Stimulated activated CD8-positive, alpha-beta memory T cell treated with anti-CD3 and anti-CD28 coated beads, Interleukin-7, amount 100 ng/mL, for 1 hour (primary cell): ENCODE measurements at places on chromosomes 12 and 14.

GRCh38 chr12:57886542-57886941, 40.0 kb upstream of the CTDSP2 start:
- no peak for DNase-seq

DNA sequence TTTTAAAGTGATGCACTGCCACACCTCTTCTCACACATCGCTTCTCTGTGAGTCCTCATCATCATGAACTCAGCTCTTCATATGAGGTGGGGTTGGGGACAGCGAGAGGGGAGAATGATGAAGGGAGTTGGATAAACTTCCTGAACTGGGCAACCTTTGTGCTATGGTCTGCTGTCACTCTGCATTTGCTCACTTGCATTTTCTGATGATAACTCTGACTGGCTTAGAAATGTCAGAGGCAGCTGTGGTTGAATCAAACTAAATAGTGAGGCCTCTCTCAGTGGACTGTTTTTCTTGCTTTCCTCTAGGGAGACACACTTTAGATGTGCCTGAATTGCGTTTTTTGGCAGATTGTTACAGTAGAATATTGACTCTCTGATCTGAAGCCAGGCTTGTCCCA, 55.2 kb upstream of the NFKBIA start:
- DNase-seq, result no peak

DNA sequence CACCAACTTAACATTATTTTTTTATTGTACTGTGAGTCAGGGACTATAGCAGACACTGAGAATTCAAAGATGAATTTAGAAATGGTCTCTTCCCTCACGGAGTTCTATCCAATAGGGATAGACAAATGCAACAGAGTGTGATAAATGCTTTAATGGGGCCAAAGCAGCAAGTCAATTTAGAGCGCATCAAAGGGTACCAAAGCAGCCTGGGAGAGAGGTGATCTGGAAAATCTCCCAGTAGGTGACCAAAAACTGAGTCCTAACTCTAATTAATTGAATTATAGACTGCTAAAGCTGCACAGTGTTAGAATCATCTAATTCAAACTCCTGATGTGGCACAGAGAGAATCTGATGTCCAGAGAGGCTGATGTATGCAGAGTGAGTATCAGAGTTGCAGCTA, 2.6 kb downstream of the LIN7A start:
- no peak for DNase-seq

DNA sequence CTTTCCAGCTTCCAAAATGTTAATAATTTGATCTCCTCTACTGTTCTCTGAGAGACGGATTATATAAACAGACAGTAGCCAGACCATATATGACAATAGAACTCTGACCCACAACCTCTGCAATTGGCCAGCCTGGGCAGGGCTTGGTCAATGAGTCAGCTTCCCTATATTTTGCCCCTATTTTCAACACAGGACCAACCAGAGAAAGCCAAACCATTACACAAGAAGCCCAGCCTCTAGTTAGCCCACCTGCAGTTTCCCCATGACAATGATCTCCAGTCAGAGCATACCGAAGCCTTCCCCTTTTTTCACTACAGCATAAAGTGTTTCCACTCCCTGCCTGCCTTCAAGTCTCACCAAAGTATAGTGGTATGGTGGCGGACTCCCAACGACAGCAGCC, 7.6 kb upstream of the EXD2 start:
- DNase-seq, result no peak

DNA sequence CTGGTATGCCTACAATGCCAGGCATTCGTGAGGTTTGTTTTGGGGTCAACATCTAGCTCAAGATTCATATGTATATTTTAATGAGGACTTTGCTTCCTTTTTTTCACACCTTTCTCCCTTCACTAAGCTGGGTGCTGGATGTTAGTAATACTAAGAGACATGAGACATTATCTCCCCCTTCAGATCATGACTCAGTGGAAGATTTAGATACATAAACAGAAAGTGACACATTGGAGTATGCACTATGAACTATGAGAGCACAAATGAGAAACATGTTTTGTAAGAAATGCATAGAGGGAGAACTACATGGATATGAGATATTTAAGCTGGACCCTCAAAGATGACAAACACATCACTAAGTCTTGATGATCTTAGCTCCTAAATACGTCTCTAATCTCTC, 286.3 kb downstream of the RPAP3 start:
- DNase-seq, result no peak

GRCh38 chr12:8779862-8780261, 42.6 kb upstream of the A2ML1 start:
- DNase-seq, result no peak

DNA sequence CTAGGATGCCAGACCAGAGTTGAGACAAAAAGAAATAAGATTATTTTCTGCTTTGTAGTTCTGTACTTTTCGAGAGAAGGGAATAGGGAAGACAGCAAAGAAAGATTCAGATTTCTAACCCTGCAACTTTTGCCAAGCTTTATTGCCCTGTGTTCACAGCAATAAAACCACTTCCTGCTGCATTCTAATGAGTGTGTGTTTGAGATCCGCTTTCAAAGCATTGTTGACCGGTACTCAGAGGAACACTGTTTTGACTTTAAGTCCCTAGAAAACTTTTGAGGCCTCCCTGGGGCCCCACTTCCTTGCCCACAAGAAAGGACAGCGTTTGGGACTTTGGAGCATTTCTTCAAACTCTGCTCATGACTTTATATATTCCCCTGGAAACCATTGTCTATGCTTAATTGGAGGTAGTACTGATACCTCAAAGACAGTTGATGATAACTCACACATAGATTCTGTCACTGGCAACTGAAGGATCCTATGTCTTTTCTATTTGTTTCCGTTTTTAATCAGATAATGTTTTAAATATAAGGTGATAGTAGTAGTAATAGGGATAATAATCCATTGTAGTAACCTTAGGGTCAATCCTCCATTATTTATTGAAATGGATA, 1.3 kb downstream of the RNASE6 start:
- no peak for DNase-seq

DNA sequence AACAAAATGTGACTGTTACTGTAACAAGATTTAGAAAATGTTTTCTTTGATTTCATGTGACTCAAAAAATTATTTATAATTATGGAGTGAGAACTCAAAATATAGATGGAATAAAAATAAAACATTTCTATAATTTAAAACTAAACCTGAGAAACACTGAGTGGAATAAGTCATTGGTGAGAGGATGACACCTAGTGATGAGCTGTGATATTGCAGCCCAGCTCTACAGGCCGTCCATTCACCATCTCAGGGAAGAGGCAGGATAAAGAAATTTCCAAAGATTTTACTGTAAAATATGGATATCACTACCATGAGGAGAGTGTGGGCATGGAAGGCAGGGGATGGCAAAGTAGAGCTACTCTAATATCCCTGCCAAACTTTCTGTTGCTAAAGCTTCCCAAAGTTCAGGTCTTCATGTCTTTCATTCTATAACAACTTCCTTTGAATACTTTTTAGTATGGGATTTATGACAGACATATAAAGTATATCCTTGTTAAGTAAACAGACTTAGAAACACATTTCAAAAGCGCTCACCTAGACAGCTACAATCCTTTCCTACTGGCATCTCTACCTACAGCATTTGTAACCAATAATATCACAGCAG, 308.0 kb downstream of the ITPR2 start:
- no peak for DNase-seq

DNA sequence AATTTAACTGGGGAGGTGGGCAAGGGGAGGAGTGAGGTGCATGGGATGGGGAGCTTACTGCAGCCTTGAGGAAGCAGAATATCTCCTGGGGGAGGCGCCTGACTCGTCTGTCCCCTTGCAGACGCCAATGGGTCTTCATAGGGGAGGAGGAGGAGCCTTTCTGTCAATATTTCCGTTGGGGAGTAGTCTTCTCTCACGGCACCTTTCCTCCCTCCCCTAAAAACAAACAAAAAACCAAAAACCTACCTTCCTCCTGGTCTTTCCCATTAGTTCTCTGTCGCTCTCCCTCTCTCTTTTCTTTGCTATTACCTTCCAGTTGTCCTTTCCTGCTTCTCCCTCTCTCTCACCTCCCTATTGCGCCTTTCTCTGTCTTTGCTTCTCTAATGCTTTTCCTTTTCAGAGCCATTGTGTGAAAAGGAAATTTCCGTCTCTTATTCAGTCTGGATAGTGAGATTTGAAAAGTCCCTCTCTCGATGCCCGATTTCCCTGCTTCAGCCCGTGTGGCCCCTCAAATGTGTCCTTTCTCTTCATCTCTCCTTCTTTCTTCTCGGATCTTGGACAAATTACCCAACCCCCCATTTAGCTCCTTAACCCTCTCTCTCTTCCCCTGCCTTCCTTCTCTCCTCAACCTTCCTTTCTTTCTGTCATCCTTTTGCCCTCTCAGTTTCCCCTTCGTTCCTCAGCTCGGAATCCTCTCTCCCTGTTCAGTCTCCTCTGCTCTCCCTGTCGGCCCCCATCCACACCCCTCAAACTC, 5.9 kb downstream of the GPR84 start:
- no peak for DNase-seq

GRCh38 chr12:46535907-46536306, 163.3 kb upstream of the SLC38A2 start:
- no peak for DNase-seq

- no peak for DNase-seq
Observed at GRCh38 chr12:58184212-58184611, 242.8 kb downstream of the ATP23 start.

DNA sequence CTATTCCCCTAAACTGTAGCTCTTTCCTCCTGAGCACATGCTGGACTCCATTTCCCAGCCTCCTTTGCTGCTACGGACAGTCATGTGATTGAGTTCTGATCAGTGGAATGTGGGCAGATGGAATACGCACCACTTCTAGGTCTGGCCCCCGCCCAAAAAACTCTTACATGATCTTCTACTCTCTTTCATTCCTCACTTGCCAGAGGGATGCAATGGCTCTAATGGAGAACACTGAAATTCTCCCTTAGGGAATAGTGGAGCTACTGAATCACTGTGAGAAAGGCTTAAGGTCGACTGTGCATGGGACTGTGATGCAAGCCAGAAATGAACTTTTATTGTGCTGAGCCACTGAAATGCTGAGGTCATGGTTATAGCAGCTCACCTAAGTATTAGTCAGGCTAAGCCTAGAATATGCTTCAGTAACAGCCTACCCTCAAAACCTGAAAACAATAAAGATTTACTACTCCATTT, 13.0 kb upstream of the TMED2 start:
- no peak for DNase-seq

GRCh38 chr12:26203167-26203780, 7.9 kb downstream of the SSPN start:
- DNase-seq, result no peak

DNA sequence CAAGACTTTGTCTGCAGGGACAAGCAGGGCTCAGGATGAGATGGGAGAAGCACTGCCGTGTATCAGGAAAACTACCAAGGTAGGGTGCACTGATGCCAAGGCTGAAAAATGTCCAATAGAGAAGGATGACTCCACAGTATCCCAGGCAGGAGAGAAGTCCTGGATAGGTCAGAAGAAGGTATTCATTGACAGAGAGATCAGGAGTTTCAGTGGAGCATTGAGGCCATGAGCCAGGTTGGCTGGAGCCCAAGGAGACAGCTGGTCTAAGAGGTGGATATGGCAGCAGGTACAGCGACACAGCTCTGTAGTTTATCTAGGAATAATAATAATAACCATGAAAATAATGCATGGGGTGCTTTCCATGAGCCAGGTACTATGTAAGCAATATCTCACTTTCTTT, 180.9 kb downstream of the EXOC5 start:
- no peak for DNase-seq

DNA sequence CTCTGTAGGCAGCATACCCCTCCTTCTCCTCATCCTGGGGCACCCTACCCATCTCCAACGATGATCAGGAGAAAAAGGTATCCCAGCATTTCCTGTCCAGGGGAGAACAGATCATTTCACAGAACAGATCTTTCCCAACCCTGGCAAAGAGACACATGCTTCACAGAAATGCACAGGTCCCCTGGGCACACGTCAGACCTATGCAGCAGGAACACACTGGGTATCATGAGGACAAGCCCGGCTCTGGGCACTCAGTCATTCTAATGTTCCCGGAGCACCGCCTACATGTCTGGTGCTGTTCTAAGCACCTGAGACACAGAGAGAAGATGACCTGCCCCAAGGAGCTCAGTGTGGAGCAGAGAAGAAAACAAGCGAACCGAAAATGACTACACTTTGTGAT, 56.2 kb downstream of the ACTN1 start:
- no peak for DNase-seq

DNA sequence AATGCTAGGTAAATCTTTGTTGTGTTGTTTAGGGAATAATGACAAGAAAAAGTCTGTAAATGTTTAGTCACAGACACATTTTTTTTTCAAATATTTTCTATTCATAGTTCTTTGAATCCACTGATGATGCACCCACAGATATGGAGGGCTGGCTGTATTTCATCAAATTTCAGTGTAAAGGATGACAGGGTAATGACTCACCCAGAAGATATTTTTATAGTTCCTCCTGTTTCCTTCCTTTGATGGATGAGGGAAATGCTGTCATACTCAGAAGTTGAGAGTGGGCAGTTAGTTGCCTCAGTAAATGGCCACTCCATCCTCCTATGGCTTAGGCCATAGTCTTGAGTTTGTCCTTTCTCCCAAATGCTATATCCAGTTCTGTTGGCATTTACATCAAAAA, 76.9 kb upstream of the REP15 start:
- no peak for DNase-seq

- no peak for DNase-seq
Observed at GRCh38 chr12:11987901-11988300, 82.8 kb upstream of the BCL2L14 start.

- no peak for DNase-seq
Observed at GRCh38 chr14:35897616-35898111, 71.5 kb downstream of the BRMS1L start.

DNA sequence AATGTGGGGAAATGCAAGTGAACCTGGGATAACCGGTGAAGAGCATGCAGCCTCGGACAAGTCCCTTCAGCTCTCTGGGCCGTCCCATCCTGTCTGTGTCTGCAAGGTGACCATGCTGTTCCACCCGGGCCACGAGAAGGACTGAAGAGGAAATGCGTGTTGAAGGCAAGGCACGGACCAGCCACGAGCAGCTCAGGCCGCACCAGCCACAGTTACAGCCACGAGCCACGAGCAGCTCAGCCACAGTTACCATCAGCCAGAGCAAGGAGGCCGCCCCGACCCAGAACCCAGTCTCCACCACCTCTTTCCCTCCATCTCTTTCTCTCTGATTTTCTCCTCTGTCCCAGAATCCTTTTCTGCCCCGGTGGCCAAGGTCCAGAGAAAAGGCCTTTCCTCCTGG, 18.8 kb upstream of the GALNT9 start:
- DNase-seq, result no peak

- DNase-seq, result no peak
Observed at GRCh38 chr12:43882578-43883178, 46.8 kb downstream of the TMEM117 start.

DNA sequence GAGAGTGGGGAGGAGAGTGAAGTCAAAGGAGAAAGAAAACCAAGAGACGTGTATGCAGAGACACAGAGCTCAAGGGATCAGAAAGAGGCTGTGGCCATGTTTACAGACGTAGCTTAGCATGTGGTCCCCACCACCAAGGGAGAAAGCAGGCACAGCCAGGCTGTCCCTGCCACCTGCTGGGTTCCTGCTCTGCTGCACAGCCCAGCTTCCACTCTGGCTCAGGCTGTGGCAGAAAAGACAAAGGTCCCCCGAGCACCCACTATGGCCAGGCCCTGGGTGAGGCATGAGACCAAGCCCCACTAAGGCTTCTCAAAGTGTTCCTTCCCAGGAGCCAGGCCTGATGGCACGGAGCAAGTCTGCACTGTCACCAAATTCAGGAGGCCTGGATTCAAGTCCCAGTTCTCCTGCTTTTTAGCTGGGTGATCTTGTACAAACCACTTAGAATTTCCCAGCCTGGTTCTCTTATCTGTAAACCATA, 25.9 kb upstream of the COL2A1 start:
- no peak for DNase-seq

GRCh38 chr12:110109037-110109836, 14.9 kb upstream of the IFT81 start:
- DNase-seq, result no peak
